Activated CD4-positive, alpha-beta T cell treated with anti-CD3 and anti-CD28 coated beads, Interleukin-10, Interleukin-2, amounts not matched to agents 100 ng/mL and 50 ng/mL, durations not matched to agents 16 hours and 8 hours (primary cell): ENCODE measurements at places on chromosomes 5 and 9.

GRCh38 chr5:104372376-104372775 is 809.8 kb upstream of the NUDT12 start:
- no peak for DNase-seq

DNA sequence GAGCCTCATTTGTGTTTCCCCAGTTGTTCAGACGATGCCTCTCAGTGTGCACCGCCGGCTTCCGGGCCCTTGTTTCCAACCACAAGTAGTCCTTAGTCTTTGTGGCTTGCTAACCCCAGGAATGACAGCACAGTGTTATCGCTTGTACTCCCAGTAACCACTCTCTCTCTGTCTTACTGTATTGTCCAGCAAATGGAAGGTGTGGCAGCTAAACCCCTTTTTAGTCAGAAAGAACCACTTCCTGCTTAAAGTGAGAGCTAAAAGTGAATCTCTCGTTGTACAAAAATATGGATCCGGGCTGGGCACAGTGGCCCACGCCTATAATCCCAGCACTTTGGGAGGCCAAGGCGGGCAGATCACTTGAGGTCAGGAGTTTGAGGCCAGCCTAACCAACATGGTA is 61.3 kb downstream of the ENC1 start:
- DNase-seq = peak; percentile 96

- no peak for DNase-seq
These were observed 492.5 kb downstream of the ACTL7B start for GRCh38 chr9:108363311-108363710.

DNA sequence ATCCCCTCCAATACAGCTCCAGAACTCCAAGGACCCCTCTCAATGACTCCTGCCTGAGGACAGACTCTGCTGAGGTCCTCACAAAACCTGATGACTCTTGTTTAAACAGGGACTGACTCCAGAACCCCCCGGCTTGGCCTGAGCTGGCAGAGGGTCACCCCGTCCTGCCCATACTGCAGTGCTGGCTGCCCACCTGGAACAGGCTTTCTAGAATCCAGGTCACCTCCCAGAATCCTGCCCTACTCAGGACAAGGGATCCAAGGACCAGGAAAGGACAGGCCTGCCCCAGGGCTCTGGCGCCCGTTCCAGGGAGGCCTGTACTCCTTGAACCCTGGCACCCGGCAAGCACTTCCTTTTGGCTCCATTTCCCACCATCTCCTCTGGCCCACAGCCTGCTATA is 22.2 kb downstream of the RALGDS start:
- DNase-seq = no peak

GRCh38 chr5:8094304-8094703 is 225.4 kb downstream of the MTRR start:
- DNase-seq = no peak

DNA sequence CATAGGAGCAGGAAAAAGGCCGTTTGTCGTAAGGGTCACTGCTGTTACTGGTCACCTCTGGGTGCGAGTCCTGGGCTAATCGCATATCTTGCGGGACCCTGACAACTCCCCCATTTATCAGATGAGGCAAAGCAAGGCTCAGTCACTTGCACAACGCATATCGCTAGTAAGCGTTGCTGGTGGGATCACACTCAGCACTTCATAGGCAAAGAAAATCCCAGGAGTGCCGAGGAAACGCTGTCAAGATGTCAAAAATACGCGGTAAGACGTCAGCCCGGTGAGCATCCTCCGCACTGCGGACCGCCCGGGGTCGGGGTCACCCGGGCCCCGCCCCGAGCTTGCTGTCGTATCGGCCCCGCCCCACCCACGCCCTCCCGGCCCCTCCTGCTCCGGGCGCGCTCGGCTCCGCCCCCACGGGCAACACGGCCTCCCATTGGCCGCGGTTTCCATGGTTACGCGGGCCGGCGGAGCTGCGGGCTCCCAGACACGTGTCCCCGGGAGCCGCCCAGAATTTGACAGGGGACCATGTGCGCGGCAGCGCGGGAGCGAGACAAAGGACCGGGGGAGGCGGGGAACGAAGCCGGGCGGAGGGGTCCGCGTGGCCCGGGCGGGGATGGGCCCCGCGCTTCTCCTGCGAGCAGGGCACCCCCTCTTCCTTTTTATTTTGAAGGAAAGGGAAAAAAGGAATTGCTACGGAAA is 80.2 kb upstream of the IER5L start:
- DNase-seq = peak; percentile 94

- peak; percentile 75 for DNase-seq
These were observed 153.5 kb downstream of the PRELID2 start for GRCh38 chr5:145681686-145682085.
